ENCODE measurements at places on chromosomes 7 and 10.

DNA sequence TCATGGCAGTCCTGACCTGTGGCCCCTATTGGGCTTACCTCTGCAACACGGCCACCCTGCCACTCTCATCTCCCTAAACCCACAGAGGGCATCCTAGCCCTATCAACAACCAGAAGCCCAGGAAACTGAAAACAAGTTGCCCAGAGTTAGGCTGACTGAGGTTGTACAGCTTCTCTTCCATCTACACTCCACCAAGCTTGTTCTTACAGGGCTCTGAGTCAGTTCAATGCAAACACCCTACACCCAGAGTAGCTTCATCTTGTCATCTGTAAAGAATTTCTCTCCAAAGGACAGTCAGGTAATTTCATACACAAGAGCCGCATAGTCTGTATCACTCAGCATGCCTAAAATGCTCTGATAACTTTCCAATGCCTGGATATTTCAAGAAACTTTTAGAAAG, 175.4 kb downstream of the ARID5B start:
- no peak for DNase-seq

DNA sequence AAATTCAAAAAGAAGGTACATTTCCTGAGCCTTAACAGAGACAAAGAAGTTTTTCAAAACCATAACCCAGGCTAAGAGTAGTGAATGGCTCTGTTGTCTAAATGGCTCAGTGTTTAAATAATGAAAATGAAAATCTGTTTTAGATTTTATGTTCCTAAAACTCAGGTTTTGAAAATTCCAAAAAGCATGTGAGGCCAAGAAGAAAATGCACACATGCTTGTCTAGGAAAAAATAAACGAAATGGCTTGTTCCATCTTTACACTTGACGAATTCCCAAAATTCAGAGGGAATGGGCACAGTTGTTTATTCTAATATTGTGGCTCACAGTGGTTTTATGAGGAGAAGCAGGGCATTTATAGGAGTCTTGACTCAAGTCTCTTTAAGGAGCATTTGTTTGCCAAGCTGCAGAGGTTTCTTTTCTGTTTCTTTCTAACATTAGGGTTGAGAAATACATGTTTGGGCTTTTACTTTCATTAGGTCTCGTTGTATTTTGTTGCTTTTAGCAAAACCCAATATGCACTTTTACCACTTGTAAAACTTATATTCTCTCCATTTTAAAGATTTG, 527.6 kb upstream of the ANKRD30A start:
- no peak for DNase-seq

DNA sequence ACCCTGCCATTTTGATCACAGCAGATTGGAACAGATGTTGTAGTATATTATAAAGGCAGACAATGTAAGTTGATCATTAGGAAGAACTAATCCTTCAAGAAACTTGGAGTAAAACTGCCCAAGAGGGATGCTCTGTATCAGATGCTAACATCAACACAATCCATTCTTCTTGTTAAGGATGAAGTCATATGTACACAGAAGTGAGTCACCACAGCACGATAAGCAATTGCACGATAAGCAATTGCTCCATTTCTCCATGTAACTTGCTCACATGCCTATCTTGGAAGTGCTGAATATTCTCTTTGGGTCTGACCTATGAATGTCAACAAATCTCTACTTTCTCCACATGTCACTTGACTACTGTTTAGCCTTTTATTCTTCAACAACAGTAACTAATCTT, 41.5 kb upstream of the DMTF1 start:
- DNase-seq = no peak

GRCh38 chr7:90816511-90817142, 220.5 kb downstream of the CDK14 start:
- no peak for DNase-seq

DNA sequence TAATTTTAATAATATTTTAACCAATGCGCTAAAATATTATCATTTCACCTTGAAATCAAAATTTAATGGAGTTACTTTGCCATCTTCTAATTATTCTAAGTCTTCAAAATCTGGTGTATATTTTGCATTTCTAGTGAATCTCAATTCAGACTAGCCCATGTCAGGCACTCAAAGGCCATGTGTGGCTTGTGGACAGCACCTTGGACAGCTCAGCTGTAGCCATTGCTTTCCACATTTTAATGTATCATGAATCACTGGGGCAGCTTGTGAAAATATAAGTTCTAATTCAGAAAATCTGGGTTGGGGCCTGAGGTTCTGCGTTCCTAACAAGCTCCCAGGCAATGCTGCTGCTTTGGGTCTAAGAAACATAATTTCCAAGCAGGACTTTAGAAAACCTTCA, 57.2 kb downstream of the MGAM2 start:
- DNase-seq = no peak

- no peak for DNase-seq
Measured at GRCh38 chr7:30745261-30745941, 6.5 kb upstream of the INMT start.

DNA sequence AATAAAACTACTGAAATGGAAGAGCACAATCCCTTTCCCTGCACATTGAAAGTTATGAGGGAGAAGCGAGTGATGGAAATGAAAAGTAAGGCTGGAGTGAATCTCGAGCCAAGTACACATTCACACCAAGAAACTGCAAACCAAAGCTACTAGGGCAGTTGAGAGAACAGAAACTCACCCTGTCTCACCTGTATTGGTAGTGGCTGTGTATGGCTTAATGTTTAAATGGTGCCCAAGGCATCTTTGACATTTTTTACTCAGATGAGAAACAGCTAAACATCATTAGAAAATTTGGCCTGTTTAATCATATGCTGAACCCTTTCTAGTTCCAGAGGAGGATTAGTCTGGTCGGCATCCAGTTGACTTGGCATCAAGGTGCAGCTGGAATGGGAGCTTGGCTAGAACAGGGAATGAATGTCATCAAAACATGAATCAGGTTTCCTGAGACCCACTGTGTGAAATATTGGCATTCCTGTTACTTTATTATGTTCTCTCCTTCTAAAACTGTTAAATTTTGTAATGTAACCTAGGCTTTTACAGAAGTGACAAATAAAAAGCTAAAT, 840.8 kb downstream of the GRM8 start:
- no peak for DNase-seq

DNA sequence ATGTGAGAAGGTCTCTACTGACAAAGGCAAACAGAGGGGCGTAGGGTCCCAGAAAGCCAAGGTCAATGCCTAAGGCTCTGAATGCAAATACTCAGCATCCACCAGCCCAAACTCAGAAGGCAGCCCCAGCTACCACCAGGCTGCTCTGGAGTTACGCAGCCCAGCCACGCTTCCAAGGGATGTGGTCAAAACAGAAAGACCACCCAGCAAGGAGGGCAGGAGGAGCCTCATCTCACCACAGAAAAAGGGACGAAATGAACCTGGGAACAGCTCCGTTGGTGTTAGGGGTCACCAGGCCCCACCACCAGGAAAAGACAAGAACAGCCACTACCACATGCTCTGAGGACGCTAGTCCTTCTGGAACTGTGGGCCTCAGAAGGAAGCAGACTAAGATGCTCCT, 65.1 kb downstream of the CTBP2 start:
- no peak for DNase-seq

GRCh38 chr7:108280136-108280535, 150.0 kb upstream of the LAMB4 start:
- DNase-seq = peak; percentile 44

GRCh38 chr10:127081851-127082345, 114.5 kb downstream of the INSYN2A start:
- DNase-seq = no peak

DNA sequence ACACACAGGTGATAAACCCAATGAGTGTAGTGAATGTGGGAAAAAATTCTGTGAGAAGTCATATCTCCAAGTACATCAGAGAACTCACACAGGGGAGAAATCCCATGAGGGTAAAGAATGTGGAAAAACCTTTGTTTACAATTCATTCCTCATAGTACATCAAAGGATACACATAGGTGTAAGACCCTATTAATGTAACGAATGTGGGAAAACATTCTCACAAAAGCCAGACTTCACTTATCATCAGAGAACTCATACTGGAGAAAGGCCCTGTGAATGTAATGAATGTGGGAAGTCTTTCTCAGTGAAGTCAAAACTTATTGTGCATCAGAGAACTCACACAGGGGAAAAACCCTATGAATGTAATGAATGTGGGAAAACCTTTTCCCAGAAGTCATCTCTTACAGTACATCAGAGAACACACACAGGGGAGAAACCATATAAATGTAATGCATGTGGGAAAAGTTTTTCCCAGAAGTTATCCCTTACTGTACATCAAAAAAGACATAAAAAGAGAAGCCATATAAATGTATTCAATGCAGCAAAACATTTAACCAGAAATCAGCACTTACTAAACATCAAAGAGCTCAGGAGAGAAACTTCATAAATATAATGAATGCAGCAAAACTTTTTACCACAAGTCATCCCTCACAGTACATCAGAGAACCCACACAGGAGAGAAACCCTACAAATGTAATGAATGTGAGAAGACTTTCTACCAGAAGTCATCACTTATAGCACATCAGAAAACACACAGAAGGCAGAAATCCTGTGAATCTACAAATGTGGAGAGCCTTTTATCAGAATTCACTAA, 49.8 kb downstream of the ZNF239 start:
- DNase-seq = no peak
